ENCODE measurements at places on chromosomes 7 and 10. TPM values are rescaled to one million over a fixed set of nuclear protein-coding genes. Genes with fewer than 3 reads are reported as not detected.

- peaks cover 32% of the 10 kb centered on the region for H3K4me1 ChIP-seq
- DNase-seq = no peak
- peak overlapping the region; percentile 93 for H3K27ac ChIP-seq
- H3K27me3 ChIP-seq = peaks cover 14% of the 10 kb centered on the region
- peak overlapping the region; percentile 93 for H3K4me3 ChIP-seq
These were observed 498 bp upstream of the ST7 start for GRCh38 chr7:116952635-116953371.

DNA sequence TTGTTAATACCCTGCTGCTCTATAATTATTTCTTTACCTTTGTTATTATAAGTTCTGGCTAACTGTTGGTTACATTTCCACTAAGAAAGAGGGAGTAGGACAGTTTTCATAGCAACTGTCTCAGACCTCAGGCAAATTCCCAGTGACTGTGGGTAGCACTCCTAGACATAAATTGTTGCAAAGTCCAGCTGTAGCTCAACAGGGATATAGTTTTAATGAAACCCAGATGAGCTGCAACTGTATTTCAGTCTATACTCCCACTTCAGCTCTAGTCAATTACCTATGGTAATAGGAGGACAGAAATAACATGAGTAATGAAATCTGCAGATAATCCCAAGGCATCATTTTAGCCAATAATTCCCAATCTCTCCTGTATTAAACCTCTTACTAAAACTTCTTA, 103.0 kb upstream of the SEMA3A start:
- H3K36me3 ChIP-seq = no peaks in the 10 kb centered on the region
- no peaks in the 10 kb centered on the region for H3K4me1 ChIP-seq
- no peak overlapping the region for H3K4me3 ChIP-seq
- DNase-seq = no peak
- no peak overlapping the region for H3K27ac ChIP-seq

GRCh38 chr10:73924935-73925334, 14.0 kb downstream of the PLAU start:
- no peak for DNase-seq
- H3K4me1 ChIP-seq = peaks cover 15% of the 10 kb centered on the region
- H3K27me3 ChIP-seq = peaks cover 2% of the 10 kb centered on the region

GRCh38 chr10:77987671-77988255, 41.6 kb downstream of the POLR3A start:
- no peak overlapping the region for H3K4me3 ChIP-seq
- DNase-seq = no peak
- H3K36me3 ChIP-seq = peaks cover 45% of the 10 kb centered on the region
- H3K4me1 ChIP-seq = no peaks in the 10 kb centered on the region
- no peak overlapping the region for H3K27ac ChIP-seq

DNA sequence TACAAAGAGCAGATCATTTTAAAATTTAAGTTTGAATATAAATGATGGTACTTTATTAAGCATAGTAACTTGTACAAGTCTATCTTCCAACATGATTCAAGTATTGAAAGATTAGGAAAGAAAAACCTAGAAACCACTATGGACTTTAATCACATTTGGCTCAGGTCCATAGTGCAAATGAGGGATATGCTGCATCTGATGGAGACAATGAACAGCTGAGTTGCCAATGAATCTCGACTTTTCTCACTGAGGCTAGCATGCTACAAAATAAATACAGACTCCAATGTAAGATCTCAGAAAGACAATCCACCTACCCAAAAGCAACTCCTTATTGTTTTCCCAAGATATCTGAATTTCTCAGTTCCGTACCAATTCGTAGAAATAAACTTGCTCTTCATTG, 89.8 kb downstream of the SEMA3A start:
- H3K27ac ChIP-seq = no peak overlapping the region
- H3K36me3 ChIP-seq = no peaks in the 10 kb centered on the region

DNA sequence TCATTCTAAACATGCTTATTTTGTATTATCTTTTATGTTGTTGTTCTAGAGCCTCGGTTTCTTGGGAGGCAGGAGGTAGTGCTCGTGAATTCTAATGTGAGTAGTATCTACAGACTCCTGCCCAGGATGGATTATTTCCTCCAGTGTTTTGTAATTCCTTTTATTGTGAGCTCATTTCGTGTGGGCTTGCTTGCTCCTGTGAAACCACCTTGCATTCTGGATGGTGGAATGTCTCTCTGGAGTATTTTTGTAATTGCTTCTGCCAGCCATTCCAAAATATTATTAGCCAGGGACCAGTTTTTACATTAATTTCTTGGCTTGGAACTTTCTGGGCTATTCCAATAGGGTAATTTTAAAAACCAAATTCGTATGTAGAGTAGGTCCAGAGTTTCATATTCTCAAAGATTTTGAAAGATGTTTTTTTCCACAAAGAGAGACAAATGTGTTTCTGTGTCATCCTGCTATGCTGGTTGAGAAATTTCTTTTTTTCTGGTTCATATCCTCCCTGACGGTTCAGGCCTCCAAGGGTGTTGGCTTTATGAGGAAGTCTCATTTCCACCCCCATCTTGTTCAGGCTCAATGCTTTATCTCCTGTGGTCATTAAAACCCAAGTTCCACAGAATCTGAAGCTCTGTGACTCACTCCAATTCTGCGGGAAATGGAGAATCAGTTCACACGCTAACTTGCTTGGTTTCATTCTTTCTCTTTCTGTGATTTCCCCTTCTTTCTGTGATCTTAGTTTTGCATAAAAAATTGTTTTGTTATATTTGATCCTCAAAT, 41.7 kb upstream of the CALD1 start:
- peak overlapping the region; percentile 65 for H3K27ac ChIP-seq
- no peak overlapping the region for H3K4me3 ChIP-seq
- DNase-seq = no peak
- peaks cover 37% of the 10 kb centered on the region for H3K4me1 ChIP-seq

- no peak for DNase-seq
- H3K36me3 ChIP-seq = peaks cover 30% of the 10 kb centered on the region
- H3K27me3 ChIP-seq = peaks cover 1% of the 10 kb centered on the region
- no peak overlapping the region for H3K4me3 ChIP-seq
These were observed 253.7 kb downstream of the ARHGAP21 start for GRCh38 chr10:24469993-24470392.

GRCh38 chr7:99485094-99485493, 12.4 kb downstream of the ZNF789 start:
- H3K4me3 ChIP-seq = peak overlapping the region; percentile 3
- no peaks in the 10 kb centered on the region for H3K27me3 ChIP-seq

FGFR2 gene
- total RNA-seq = 15.3 TPM
